NCI-H1436 (cell line): ENCODE measurements at places on chromosomes 4 and X.

- no peak for DNase-seq
Measured at GRCh38 chrX:113743069-113743468, 840.8 kb upstream of the HTR2C start.

DNA sequence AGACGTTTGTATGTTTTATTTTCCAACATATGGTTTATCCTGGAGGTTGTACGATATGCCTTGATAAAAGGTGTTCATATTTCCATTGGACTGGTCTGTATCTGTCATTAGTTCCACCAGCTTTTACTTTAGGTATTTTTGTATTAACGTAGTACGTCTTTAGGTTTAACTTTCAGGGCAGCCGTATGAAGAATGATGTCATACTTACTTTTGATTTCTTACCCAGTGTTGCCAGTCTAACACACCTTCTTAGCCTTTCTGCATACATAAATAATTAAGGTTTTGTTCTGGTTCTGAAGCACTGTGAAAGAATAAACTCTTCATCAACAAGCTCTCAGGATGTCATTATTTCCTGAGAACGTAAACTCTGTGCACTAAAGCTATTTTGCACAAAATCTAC, 18.9 kb upstream of the NEIL3 start:
- DNase-seq: no peak

GRCh38 chrX:16797358-16797757, 11.1 kb downstream of the TXLNG start:
- DNase-seq: no peak

DNA sequence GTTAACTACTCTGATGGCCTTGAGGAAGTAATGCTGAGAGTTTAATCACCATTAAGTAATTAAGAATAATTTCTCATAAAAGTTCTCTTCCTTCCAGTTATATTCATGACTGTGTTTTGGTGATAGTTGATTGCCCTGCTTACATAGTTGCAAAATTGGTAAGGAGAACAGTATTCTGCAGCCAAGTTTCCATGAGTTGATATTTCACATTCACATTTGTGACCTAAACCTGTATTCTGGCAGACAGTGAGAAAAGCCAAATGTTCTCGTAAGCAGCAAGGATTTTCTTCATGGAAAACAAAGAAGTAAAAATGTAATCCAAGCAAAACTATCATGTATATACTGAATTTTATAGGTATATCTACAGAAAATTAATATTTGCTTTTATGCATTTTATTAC, 187.8 kb upstream of the NUDT6 start:
- DNase-seq: no peak

DNA sequence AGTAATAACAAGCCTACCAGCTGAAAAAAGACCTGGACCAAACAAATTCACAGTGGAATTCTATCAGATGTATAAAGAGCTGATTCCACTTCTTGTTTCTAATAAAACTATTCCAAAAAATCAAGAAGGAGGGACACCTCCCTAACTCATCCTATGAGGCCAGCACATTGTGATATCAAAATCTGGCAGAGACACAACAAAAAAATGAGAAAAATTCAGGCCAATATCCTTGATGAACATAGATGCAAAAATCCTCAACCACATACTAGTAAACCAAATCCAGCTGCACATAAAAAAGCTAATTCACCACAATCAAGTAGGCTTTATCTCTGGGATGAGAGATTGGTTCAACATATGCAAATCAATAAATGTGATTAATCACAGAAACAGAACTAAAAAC, 147.9 kb upstream of the NEIL3 start:
- no peak for DNase-seq

DNA sequence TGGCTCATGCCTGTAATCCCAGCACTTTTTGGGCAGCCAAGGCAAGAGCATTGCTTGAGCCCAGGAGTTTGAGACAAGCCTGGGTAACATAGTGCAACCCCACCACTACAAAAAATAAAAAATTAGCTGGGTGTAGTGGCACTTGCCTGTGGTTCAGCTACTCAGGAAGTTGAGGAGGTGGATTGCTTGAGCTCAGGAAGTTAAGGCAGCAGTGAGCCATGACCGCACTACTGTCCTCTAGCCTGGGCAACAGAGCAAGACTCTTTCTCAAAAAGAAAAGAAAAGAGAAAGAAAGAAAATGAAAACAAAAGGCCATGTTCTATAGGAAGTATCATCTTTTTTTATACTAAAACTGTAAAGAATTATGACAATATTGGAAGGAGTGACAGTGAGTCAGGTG, 38.5 kb downstream of the NEK1 start:
- DNase-seq: no peak

DNA sequence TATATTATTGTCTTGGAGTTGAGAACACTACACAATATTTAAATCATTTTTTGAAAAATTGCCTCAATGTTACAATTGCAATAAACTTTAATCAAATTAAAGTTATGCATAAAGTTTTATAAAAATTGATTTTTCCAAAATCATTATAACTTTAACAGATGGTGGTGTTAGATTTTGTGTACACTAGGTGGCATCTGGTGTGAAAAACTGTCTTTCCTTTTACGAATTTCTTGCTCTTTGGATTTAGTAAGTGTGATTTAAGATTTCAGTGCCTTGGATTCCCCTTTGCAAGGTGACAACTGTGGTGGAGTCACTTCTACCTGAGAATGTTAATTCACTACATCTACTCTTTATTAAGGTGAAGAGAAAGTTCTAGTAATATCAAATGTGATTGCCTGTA, 91.6 kb downstream of the AREG start:
- no peak for DNase-seq

- DNase-seq: no peak
Measured at GRCh38 chr4:13523591-13524503, 20.5 kb downstream of the NKX3-2 start.

DNA sequence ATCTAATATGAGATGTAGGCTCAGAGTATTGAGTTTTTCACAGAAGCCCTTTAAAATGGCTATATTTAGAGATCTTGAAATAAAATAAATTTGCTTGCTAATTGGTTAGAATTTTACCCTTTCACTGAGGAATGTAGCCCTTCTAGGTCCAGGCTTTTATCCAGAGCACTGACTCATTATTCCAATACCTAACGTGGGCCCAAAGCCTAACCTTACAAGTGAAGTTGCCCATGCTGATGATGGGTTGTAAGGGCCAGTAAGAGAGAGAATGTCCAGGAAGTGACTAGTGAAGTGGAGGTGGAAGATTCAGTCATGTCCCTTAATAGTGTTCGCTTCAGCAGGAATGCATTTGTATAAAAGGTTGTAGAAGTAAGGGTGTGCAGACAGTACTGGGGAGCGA, 155.9 kb downstream of the STIM2 start:
- no peak for DNase-seq

DNA sequence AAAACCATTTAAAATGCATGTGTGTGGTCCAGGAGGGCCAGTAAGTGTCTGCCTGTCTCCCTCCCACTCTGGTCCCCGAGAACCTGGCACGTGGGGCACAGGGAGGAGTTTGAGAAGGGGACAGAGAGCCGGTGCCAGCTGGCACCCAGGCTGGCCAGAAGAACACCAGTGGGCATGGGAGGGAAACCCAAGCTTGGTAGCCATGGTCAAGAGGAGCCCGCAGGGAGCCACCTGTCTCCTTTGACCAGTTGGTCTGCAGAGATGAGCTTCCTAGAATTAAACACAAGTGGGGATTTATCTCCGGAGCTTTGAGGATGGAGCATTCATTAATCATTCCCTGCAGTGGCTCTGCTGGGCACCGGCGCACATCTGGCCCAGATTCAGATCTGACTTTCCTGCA, 41.6 kb downstream of the HMX1 start:
- no peak for DNase-seq

DNA sequence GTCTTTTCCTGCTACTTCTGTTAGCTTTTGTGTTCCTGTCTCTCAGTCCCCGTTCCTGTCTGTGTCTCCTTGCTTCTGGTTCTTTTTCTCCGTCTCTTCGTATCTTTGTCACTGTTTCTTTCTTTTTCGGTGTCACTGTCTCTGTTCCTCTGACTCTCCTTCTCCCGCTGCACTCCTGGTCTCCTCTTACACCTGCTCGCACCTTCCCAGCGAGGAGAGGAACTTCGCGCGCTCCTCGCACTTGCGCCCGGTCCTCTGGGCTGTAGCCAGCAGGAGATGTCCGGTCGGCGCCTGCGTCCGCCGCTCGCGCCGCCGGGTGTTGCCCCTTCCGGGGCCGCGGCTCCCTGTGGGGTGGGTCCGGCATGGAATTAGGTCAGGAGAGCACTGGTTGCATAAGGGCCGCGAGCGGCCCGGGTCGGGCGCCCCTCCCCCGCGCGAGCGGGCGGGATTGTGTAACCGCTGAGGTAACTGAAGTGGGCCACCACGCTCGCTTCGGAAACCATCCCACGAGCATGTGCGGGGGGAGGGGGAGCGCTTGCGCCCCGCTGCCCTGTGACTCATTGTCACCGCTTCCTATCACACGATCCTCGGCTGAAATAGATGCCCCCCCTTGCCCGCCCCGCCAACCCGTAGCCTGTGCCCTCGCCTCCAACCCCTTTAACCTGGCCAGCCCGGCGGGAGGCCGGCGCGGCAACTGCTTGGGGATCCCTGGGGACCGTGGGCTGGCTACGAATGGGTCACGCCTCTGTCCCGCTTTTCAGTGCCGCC, 1.6 kb downstream of the LONRF3 start:
- no peak for DNase-seq

- no peak for DNase-seq
Measured at GRCh38 chrX:19863212-19863856, 24.1 kb downstream of the SH3KBP1 start.

GRCh38 chrX:54921427-54922021, 900 bp downstream of the TRO start:
- peak; percentile 88 for DNase-seq

DNA sequence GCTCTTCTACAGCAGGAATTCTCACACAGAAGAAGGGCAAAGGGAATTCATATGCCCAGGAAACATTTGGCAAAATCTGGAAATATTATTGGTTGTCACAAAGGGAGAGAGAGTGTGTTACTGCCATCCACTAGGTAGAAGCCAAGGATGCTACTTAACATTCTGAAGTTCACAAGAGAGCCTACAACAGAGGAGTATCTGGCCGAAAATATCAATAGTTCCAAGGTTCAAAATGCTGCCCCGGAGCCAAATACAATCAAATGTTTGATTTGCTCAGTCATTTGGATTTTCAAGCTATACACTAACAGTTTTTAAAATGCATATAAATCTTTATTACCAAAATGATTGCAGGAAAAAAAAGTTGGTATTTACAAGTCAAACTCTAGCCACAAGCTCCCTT, 18.8 kb downstream of the OTUD4 start:
- no peak for DNase-seq

DNA sequence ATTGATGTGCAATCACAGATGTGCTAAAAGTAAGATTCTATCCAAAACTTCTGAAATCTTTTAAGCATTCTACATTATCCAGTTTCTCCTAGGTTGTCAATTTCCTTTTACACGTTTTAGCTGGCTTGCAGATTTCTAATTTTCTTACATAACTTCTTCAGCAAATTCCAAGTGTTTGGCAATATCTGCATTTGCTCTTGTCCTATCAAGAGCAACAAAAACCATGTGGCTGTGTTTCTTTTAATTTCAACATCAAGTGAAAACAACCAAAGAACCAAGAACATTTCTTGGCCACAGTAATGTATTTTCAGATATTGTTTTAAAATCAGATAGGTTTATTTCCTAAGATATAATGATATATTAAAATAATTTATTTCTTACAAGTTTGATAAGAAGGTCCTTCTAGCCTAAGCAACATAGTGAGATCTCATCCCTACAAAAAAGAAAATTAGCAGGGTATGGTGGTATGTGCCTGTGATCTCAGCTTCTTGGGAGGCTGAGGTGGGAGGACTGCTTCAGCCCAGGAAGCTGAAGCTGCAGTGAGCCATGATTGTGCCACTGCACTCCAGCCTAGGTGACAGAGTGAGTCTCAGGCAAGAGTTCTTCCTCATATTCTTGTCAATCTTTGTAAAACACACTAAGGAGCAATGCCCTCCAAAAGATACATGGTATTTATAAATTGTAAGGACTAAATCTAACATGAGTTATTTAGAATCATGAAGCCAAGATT, 131.4 kb upstream of the NAP1L5 start:
- DNase-seq: no peak

DNA sequence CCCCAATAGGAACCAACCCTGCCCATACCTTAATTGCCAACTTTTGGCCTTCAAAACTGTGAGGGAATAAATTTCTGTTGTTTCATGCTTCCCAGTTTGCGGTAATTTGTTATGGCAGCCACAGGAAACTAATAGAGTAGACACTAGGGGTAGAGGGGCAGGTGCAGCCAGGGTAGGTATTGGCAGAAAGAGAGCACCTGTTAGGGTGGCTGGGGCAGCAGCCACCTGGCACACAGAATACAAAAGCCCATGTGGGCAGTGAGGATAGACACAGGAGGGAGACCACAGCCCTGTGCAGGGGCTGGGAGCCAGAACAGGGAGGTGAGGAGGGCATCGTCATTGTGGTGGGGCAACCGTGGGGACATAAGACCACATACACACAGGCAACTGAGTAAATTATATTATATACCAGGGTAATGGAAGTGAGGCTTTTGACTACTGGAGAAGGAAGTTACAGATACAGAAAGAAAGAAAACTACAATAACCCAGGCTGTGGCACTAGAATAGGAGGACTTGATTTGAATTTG, 28.2 kb downstream of the IRF2 start:
- no peak for DNase-seq
